T-helper 22 cell (primary cell): ENCODE measurements at places on chromosomes 16 and 17.

GRCh38 chr17:72760368-72760767 lies 332.1 kb downstream of the SLC39A11 start:
- DNase-seq, result no peak

DNA sequence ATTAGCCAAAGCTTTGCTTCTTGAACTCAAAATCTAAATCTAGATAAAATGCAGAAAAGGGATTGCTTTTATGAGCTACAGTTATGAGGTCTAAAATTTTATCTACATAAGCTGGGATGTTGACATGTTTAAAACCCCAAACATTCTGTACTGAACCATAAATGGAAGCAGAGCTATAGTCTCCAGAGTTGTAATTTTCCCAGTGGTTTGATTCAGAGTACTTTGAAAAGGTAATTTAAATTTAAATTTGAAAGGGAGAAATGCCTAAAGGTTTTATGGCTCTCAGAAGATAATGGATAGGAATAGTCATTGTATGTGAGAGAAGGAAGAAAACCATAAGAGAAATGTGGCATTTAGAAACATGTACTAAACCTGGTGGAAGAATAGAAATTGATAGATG lies 163.2 kb downstream of the PPM1E start:
- DNase-seq, result no peak

- no peak for DNase-seq
Observed at GRCh38 chr16:55703003-55704001, 47.5 kb downstream of the SLC6A2 start.

GRCh38 chr16:81696166-81696960 lies 82.7 kb upstream of the PLCG2 start:
- no peak for DNase-seq

DNA sequence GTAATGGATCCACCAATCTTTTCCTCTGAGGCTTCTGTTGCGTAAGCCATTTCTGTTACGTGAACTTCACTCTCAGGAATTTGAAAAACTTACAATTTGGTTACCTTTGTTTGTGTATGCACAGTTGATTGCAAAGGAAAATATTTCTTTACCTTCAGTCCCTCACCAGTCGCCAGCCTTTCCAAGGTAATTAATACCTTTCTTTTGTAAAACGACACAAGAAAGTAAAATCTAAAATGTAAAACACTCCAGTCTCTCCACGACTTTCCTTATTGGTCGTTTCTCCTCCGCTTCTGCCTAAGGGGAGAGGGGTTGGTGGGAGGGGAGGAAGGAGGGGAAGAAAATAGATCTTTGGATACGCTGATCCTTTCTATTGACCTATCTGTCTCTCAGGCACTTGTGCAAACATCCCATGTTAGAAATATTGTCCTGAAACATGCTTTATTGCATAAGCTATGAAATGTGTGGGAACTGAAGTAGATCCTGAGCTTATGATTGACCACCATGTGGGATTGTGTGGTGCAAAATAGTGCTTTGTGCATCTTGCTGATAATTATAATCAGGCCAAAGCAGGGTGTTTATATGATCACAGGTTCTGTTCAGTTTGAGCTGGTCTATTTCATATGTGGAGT lies 32.4 kb upstream of the EFCAB13 start:
- DNase-seq, result no peak

GRCh38 chr16:19497176-19497575 lies 24.7 kb downstream of the GDE1 start:
- no peak for DNase-seq

DNA sequence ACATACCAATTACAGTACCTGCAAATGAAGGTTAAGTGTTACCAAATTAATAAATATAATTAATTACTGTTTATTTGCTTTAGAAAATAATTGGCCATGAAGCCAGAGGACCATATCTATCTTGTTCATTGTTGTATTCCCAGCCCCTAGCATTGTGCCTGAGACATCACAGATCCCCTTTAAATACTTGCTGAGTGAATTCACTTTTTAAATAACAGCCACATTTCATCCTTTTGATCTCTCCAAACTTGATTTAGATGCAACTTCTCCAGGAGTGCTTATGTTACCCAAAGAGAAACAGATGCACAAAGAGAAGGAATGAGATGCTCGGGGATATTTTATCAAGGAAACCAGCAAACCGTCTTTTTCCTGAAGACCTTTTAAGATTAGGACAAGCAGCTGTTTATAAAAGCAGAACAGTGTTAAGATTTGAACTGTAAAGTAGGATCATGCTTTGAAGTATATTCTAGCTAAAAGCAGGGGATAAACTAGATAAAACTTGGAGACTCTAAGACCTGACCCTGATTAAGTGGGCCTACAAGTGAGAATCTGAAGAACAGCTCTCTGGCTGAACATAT lies 66.3 kb downstream of the CHD9 start:
- DNase-seq, result no peak

- DNase-seq, result no peak
Observed at GRCh38 chr16:1125471-1125870, 27.4 kb upstream of the CACNA1H start.

- DNase-seq, result no peak
Observed at GRCh38 chr17:1011760-1012735, 15.1 kb downstream of the TIMM22 start.
